Mesothelial cell of epicardium (in vitro differentiated cells): ENCODE measurements at places on chromosomes 7 and 10.
A peak's percentile ranks its signal among the peaks of the same experiment; 100 is the strongest.

DNA sequence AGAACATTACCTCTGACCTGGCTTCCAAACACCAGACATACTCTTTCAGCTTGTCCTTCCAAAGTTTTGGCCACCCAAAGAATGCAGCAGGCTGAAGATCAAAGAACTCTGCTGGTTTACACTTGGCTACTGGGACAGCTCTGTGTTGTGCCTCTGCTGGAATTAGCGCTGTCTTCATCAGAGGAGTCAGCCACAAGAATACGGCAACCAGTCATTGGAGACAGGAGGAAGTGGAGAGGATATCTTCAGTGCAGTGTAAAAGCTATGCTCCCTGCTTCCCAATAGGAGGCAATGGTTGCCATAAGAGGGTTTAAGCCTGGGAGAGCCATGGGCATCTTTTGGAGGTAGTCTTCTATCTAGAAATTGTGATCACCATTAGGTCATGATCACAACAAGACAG, 126.7 kb upstream of the WNT16 start:
- no peak for DNase-seq

GRCh38 chr7:121020989-121021969, 32.8 kb downstream of the CPED1 start:
- no peak for DNase-seq

DNA sequence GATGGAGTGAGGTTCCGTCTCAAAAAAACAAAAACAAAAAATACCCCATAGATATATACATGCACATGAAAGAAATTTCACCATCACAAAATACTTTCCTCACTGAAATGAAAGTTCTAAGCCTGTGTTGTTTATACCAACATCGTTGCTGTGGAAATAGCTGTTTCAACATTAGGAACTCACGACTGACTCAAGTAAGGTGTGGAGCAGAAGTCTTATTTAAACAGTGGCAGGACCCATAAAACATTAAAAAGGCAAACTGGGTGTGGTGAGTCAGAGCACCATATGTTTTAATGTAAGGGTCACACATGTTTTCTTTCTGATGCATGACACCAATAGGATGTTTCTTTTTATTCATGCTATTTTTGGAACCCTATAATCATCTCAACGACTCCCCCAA, 48.3 kb downstream of the BAIAP2L1 start:
- no peak for DNase-seq

DNA sequence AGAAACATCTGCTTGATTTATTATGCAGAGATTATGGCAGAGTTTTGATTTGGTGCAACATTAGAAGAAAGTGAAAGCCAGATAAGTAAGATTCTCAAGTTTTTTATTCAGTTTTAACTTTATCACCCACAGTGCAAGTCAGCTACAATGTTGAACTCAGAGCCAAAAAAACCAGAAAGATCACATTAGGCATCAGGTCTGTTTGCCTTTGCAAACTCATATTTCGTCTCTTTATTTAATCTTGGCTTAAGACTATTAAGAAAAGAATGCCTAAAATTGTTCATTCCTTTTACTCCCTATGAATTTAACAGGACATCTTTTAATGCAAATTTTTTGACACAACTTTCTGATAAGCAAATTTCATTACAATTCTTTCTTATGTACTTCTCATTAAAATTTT, 76.0 kb upstream of the TMEM26 start:
- DNase-seq = no peak

- no peak for DNase-seq
Observed at GRCh38 chr10:58608351-58608750, 95.7 kb downstream of the BICC1 start.

- peak; percentile 64 for DNase-seq
Observed at GRCh38 chr7:27129729-27130539, 623 bp downstream of the HOXA4 start.

DNA sequence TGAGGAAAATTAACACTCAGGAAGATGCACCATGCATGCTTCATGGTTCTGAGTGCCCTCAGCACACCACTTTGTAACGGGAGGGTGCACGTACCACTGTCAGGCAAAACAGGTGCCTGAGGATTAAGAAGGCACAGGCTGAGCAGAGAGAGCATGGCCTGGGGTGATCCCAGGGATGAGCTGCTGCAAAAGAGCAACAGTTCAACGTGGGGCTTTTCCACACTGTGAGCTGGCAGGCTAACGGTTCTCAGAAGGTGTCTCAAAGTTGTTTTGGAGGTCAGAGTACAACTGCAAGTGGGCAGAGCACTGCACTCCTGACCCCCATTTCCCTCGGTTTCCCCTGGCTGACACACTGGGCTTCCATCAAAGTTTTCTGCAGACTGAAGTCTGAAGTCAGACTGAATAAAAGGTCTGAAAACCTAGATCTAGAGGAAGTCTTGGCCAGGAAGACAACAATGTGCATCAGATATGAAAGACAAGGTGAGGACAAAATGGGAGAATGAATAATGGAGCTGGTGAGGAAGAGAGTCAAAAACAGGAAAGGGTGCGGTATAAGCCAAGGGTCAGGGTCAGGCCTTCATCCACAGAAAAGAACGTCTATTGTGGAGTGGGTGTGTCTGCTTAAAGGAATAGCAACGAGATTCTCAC, 20.5 kb downstream of the ZNF438 start:
- no peak for DNase-seq

GRCh38 chr7:41245916-41246315, 457.0 kb downstream of the INHBA start:
- no peak for DNase-seq

DNA sequence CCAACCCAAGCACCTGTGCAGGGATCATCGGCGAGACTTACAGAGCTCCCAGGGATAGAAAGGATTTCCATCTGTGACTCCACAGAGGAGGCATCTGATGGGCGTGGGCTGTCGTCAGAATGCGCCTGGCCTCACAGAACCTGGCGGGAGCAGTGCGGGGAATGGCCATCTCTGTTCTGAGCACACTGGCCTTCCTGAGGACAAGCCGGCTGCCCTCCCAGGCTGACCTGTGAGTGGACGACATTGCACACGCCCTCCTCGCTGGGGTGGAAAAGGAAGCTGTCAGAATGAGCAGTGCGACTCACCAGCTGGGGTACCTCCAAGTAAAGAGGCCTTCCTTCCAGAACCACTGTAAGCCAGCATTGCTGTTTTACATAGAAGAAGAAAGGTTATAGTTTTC, 234.6 kb upstream of the PITRM1 start:
- DNase-seq = no peak

GRCh38 chr7:81932936-81933335, 163.1 kb upstream of the HGF start:
- DNase-seq = no peak

DNA sequence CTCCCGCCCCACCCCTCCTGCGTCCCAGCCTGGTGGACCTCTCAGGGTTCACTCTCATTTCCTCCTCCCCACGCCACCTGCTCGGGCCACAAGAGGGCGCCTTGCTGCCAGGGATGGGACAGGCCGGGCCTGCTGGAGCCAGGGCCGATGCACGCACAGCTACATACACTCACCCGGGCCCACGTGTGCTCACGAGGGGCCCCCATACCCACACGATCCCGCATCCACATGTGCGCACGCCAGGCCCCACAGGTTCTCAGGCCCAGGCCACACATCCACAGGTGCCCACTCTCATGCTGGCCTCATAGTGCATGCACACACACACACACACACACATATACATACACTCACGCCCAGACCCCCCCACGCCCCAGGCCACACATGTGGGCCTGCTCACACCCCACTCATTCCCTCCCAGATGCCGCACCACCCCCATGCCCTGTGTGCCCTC, 68.6 kb downstream of the LHPP start:
- DNase-seq = peak; percentile 87

DNA sequence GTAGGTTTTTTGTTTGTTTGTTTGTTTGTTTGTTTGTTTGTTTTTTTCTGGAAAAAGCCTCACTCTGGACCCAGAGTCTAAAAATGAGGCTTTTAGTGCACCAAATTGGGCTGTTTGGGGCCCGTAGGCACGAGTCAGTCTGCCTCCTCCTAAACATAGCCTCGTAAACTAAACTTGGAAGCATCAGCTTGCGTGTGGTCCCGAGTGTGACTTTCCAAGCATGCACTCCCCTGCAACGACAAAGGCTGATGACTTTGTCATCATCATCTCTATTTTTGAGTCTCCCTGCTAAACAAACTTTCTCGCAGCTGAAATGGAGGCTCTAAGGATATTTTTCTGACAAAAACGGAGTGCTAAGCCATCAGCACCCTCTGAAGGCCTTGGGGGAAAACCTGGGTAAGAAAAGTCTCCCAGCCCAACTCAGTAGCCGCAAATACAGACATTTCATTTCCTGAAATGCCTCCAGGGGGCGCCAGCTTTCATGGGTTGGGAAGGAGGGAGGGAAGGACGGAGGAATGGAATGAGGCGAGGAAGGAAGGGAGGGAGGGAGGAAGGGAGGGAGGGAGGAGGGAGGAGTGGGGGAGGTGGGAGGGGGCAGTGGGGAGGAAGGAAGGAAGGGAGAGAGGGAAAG, 245.9 kb downstream of the KCNMA1 start:
- DNase-seq = peak; percentile 71

DNA sequence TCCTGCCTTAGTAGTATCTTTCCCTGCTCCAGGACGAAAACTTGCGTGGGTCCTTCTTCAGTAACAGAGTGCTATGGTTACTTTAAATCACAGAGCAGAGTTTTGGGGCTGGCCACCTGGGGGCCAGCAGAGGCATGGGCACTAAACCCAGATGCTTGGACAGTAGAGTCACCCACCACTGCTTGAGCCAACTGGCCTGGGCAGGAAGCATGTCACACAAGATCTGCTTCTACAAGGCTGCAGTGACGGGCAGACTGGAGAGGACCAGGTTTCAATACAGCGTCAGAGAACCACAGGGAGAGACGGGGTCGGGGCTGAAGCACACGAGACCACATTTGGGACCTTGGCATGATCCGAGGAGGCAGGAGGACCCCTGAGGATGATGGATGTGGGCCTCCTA, 14.3 kb upstream of the DMBT1 start:
- DNase-seq = no peak

DNA sequence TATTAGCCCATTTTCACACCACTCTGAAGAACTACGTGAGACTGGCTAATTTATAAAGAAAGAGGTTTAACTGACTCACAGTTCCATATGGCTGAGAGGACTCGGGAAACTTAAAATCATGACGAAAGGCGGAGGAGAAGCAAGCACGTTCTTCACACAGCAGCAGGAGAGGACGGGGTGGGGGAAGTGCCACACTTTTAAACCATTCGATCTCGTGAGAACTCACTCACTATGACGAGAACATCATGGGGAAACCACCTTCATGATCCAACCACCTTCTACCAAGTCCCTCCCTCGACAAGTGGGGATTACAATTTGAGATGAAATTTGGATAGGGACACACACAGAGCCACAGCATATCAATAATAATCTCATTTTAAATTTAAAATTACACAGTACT, 80.2 kb downstream of the VWDE start:
- DNase-seq = no peak

- no peak for DNase-seq
Observed at GRCh38 chr7:141737118-141737835, 881 bp upstream of the SSBP1 start.

DNA sequence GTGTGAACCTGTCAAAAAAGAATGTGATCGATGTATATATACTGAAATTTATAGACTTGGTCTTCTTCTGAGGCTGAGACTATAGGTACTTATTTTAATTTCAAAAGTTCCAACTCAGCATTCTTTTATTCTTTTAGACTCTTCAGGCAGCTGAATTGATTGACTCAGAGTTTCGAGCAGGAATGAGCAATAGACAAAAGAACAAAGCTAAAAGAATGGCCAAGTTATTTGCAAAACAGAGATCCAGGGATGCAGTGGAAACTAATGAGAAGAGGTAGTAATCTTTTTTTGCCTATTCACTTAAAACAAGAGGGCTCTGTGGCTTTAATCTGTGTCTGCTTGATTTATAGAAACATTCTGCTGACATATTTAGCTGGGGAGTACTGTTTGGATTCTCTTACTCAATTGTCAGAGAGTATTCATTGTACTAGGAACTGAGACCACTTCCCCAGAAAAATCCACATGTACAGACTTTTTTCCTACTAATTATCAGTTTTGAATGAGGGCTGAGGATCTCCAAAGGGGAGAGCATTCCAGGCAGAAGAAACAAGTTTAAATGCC, 30.1 kb downstream of the BTAF1 start:
- no peak for DNase-seq

- no peak for DNase-seq
Observed at GRCh38 chr7:27237735-27238334, 4.8 kb upstream of the EVX1 start.

GRCh38 chr7:140304191-140304799, 94.0 kb downstream of the SLC37A3 start:
- DNase-seq = no peak

DNA sequence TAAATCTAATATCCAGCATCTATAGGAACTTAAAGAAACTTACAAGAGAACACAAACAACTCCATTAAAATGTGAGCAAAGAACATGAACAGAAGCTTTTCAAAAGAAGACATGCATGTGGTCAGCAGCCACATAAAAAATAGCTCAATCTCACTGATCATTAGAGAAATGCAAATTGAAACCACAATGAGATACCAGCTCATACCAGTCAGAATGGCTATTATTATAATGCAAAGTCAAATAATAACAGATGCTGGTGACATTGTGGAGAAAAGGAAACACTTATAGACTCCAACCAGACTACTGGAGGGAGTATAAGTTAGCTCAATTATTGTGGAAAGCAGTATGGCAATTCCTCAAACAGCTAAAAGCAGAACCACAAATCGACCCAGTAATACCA, 1314.5 kb downstream of the XPNPEP1 start:
- no peak for DNase-seq

- no peak for DNase-seq
Observed at GRCh38 chr7:76182225-76182960, 19.3 kb upstream of the SRRM3 start.

DNA sequence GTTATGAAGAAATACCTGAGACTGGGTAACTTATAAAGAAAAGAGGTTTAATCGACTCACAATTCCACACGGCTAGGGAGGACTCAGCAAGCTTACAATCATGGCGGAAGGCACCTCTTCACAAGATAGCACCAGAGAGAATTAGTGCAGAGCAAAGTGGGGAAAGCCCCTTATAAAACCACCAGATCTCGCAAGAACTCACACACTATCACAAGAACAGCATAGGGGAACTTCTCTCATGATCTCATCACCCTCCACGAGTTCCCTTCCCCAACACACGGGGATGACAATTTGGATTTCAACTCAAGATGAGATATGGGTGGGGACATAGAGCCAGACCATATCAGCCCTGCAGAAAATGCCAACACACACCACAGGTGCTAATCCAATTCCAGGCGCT, 218.7 kb downstream of the PARD3 start:
- no peak for DNase-seq

- no peak for DNase-seq
Observed at GRCh38 chr7:101905203-101905865, 87.9 kb downstream of the CUX1 start.
